ENCODE measurements at places on chromosomes 5 and 9.

DNA sequence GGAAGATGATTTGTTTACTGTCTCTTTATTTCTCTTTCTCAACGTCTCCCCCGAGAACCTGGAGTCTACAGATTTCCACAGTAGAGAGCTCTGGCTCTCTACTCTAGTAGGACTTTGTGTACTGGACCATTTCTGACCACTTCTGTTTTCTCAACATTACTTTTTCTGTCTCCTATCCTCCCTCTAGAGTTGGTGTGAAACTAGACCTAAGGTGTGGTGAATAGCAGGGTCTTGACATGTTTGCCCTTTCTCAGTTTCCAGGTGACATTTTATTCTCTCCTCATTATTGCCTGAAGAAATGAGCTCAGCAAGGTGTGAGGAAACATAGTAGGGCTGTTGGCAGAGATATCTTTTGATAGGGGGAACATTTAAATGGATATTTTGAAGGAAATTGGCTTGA is 62.1 kb upstream of the IL6ST start:
- DNase-seq: no peak

GRCh38 chr5:56656846-56657726 is 158.3 kb upstream of the MAP3K1 start:
- DNase-seq: no peak

GRCh38 chr5:170885256-170885655 is 23.4 kb downstream of the RANBP17 start:
- no peak for DNase-seq

DNA sequence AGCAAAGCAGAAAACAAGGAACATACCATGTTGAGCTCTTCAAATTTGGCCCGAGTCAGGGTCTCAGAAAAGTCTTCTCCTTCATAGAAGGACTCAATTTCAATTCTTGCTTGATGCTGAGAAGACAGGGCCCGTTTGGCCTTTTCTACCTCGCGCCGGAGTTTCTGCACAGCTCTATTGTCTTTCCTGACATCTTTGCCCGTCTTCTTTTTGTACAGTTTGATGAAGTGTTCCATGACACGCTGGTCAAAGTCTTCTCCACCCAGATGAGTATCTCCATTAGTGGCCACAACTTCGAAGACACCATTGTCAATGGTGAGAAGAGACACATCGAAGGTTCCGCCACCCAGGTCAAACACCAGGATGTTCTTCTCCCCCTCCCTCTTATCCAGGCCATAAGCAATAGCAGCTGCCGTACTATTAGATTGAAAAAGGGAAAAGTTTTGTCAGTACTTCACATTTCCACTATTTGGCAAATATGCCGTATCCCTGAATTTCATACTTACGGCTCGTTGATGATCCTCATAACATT is 2.2 kb downstream of the HSPA5 start:
- DNase-seq: no peak

DNA sequence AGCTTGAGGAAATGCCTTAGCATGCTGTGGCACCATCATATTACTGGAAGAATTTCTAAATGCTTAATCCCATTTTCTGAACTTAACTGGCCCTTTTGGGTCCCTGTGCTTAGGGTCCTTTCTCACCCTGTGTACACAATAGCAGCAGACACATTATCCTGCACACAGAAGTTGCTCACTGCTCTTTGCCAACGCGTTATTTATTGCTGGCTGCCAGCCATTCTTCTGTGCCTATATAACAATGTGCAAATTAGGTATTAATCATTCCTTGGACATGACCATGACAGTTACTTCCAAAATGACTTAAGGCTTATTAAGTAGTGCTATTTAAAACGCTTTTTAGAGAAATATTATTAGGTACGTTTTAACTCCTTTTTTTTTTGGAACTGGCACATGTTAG is 134.7 kb downstream of the FBN2 start:
- no peak for DNase-seq

DNA sequence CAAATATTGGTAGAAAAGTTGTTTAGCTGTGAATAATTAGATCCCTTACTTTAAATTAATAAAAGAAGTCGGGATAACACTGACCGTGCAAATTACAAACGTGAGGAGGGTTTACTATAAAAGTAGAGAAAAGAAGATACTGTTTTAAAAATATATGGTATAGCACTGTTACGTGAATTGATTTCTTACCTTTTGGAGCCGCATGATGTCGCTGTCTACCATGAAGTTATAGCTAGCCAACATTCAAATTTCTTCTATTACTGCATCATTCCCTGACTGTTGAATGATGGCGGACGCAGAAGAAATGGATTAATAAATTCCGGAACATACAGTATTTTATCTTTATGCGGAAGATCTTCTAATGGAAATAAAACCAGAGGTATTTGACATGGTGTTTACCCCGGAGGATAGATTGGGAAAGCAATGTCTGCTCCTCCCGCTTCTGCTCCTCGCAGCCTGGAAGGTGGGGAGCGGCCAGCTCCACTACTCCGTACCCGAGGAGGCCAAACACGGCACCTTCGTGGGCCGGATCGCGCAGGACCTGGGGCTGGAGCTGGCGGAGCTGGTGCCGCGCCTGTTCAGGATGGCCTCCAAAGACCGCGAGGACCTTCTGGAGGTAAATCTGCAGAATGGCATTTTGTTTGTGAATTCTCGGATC is at the start of gene PCDHA6:
Gene PCDHA6 (plus strand): TSS at position 257 of the 658 bp plus-strand sequence. CDS start 132 bp downstream, at position 389.
- DNase-seq: no peak

DNA sequence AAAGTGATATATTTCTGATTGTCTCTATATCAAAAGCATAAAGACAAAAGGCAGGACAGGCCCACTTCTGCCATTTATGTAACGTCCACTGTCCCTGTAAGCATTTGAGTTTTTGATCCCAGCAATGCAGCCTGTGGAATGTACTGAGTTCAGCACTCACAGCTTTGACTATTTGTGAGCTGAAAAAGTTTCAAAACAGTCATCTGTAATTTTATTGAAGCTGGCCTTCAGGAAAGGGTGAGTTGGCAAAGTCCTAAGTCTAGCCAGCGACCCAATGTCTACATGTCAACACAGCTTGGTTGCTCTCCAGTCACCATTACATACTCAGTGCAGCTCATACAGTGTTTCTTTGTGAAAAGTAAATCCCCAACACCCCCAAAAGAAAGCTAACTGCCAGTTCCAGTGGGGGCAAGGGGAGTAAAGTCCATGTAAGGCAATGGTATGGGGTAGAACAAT is 9.7 kb downstream of the LIFR start:
- DNase-seq: no peak

DNA sequence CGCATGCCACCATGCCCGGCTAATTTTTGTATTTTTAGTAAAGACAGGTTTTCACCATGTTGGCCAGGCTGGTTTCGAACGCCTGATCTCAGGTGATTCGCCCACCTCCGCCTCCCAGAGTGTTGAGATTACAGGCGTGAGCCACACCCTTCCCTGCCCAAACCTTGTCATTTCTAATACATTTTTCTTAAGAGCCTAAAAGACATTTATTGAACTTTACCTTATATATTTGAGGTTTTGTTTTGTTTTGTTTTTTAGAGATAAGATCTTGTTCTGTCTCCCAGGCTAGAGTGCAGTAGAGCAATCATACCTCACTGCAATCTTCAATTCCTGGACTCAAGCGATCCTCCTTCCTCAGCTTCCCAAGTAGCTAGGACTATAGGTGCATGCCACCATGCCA is 39.8 kb upstream of the FANCC start:
- no peak for DNase-seq

DNA sequence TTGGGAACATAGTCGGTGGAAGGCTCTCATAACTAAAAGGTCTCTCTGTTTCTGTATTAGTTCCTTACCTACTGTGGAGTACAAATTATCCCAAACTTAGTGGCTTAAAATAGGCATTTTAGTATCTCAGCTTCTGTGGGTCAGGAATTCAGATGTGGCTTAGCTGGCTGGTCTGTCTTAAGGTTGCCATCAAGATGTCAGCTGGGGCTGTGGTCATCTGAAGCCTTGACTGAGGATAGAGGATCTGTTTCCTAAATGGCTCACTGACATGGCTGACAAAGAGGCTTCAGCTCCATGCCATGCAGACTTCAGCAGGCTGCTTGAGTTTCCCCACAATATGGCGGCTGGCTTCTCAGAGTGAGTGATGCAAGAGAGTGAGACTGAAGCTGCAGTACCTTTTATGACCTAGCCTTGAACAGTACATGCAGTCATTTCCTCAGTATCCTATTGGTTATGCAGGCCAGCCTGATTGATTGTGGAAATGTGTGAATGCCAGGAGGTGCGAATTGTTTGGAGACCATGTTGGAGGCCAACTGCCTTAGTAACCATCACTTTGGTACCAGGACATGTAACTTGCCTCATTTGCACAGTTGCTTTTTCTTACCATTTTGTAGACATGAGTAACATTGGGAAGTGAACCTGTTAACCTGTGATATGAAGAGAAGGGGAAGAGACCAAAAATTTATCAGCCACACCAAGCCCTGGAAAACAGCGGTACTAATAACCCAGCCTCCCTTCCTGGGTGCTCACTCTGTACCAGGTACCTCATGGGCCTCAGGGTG is 152.8 kb upstream of the IER5L start:
- no peak for DNase-seq

DNA sequence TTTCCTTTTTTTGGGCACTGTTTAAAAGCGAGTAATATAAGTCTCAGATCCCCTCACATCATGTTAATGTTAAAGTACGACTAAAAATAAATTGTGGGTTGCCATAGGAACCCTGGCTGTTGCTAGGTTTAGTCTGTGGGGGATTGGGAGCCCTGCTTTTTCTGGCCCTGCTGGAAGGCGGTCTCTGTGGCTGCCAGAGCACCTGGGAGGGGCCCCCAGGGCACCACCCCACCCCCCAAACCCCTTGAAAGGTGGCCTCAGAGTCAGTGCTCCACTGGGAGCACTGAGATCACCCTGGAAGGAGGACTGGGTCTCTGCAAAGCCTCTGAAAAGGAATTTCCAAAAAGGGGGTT is 66.2 kb upstream of the NEURL1B start:
- no peak for DNase-seq

GRCh38 chr5:132256783-132257130 is 739 bp upstream of the PDLIM4 start:
- DNase-seq: no peak

- no peak for DNase-seq
Measured at GRCh38 chr5:143093452-143094086, 309.9 kb downstream of the NR3C1 start.

GRCh38 chr9:5696884-5697283 is 68.0 kb downstream of the RIC1 start:
- no peak for DNase-seq
